ENCODE measurements at places on chromosomes 7 and 10.

- DNase-seq = no peak
Measured at GRCh38 chr7:50507898-50508470, 57.2 kb downstream of the DDC start.

GRCh38 chr10:118925404-118926071, 104.0 kb upstream of the NANOS1 start:
- DNase-seq = no peak

DNA sequence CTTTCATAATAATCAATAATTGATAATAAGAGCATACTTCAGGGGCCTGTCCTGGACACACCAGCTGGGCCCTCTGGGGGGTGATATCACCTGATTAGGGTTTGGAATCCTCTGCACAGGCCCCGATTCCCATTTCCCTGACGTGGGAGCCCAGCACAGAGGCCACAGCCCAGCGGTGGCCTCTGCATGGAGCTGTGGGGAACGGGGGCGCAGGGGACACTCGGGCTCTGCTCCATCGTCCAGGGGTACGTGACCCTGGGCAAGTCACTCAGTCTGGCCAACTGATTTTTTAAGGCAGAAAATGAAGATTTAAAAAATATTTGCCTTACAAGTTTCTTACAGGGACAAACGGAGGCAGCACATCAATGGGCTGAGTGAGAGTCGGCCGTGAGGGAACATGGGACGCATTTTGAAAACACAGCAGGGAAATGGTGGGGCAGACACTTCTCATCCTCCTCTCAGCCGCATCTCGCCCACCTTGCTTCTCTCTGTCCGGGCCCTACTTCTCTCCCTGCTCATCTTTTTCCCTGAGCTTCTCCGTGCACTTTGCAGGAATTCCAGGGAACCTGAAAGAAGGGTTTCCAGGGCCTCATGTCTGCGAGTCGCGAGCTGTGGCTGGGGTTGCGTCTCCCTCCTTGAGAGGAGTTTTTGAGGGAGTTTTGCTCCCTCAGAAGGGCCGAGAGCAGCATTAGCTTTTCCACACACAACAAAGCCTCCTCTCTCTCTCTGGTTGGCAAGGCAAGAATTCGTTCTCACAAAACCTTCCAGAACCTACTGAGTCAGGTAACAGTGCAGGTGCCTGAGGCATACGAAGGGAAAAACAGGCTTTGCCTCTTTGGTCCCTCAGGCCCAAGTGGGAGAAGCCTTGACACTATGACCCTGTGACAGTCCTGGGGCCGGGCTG, 312.0 kb downstream of the WDR37 start:
- no peak for DNase-seq

GRCh38 chr7:103148131-103148993, 537 bp downstream of the NAPEPLD start:
- DNase-seq = no peak
